ENCODE measurements at places on chromosomes 7 and 10.
A peak's percentile ranks its signal among the peaks of the same experiment; 100 is the strongest.

DNA sequence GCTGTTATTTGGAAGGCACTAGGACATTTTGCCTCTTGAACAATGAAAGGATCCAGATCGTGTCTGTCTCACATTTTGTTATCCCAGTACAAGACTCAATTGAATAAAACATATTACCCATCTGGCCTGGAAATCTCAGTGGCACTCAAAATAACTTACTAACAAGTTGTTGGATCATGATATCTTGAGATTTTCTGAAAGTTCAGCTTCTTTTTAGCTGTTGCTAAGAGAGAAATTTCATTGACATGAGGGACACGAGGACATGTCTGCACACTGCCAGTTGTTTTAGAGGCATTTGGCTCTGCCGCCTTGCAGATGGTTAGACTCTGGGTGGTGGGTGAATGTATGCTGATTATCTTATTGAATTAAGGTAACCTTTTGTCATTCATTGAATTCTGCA lies 41.0 kb downstream of the KAT6B start:
- no peak for DNase-seq

DNA sequence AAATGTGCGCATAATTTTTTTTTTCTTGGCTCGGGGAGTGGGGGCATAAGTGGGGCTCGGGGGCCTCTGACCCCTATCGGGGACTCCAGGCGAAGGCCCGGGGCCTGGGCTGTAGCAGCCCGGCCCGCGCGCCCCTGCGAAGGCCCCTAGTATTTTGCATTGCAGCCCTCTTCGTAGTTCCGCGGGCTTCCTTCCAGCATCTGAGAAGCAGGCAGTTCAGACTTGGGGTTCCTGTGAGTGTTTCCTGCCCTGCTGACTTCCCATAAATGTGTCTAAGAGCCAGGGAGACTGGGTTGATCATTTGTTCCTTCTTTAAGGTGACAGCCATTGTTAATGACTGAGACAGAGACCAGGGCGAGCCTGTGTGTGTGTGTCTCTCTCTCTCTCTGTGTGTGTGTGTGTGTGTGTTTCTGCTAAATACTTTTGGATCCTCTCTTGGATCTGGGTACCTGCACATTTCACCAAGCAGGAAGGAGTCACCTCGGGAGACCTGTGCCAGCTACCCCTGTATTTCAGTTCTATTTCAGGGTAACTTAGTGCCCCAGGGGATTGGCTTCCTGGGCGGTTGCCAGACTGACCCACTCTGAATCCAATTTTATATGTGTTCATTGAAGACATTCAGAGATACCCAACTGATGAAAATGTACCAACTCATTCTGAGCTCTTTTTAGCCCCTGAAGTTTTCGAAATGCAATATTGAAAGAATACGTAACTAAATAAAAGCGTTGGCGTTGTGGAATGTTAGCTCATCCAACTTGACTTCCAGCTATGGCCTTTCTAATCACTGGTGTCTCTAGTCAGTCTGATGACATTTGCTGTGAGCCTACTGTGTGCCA lies 805 bp downstream of the MSRB2 start:
- DNase-seq, result peak; percentile 26

GRCh38 chr7:25260862-25261494 lies 32.7 kb upstream of the NPVF start:
- DNase-seq, result no peak

DNA sequence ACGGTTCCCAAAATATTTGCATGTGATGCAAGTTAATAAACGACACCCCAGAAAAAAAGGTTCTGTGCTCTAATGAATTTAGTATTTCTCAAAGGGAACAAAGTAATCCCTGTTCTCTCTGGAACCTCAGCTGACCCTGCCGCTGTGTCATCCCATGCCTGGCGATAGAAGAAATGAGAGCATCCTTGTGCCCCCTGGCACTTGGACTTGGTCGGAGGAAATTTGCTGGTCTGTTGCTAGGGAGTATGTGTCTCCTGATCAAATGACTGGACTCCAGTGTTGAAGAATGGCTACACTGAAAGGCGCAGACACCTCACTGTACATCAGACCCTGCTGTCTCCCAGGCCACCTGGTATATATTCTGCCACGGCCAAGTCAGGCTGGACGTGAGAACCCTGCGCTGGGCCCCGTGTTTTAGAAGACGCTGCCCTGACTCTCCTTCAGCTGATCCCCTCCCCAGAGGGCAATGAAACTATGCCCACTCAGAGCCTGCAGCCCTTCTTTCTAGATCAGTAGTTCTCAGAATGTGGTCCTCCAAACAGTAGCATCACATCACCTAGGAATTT lies 67.2 kb downstream of the THNSL1 start:
- DNase-seq, result no peak

GRCh38 chr7:218316-218715 lies 25.9 kb downstream of the FAM20C start:
- no peak for DNase-seq

GRCh38 chr7:91243591-91244301 lies 20.5 kb upstream of the FZD1 start:
- no peak for DNase-seq

DNA sequence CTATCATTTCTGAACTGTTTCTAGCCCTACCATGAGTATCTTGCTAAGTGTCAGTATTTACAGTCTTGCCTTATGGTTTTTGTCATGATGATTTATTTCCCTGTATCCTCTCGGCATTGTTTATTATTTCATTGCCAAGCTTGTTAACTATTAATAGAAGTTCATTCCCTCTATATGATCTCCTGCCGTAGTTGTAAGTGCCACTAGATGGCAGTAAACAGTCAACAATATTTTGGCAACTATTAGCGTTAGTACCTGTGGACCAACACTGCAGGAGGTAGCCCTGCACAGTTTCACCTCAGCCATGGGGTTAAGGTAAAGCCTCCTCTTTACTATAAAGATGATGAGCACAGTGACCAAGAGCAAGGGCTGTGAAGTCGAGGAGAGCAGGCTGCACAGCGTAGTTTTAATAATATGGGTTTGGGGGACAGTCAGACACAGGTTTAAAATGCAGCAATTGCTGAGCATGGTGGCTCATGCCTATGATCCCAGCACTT lies 26.1 kb upstream of the CCNJ start:
- peak; percentile 54 for DNase-seq

DNA sequence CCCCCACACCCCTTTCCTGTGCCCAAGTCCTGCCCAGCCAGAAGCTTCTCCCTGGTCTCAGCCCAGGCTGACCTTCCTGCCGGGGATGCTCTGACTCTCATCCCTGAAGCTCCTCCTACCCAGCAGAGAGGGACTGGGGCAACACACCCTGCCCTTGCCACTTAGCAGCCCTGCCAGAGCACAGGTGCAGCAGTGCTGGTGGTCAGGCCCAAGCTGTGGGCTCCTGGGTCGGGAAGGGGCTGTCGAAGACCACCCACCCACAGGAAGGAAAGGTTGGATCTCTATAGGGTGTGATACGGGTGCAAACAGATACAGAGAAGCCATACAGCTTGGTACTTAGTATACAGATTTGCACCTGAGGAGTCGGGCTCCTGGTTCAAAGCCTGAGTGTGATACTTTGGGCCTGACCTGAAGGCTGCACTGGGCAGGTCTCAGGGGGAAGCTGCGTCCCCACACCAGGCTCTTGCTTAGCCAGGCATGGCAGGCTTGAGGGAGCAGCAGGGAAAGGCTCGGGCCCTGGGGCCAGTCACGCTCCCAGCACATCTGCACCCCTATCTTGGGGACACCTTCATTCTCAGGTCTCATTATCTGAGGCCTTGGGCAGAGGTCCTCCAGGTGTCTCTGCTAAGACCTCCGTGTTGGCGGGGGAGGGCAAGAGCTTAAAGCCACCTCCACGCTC lies 47.3 kb downstream of the TCERG1L start:
- no peak for DNase-seq

GRCh38 chr7:91656541-91657482 lies 223.7 kb downstream of the MTERF1 start:
- DNase-seq, result no peak

GRCh38 chr10:96493254-96493653 lies 20.5 kb downstream of the TLL2 start:
- no peak for DNase-seq

DNA sequence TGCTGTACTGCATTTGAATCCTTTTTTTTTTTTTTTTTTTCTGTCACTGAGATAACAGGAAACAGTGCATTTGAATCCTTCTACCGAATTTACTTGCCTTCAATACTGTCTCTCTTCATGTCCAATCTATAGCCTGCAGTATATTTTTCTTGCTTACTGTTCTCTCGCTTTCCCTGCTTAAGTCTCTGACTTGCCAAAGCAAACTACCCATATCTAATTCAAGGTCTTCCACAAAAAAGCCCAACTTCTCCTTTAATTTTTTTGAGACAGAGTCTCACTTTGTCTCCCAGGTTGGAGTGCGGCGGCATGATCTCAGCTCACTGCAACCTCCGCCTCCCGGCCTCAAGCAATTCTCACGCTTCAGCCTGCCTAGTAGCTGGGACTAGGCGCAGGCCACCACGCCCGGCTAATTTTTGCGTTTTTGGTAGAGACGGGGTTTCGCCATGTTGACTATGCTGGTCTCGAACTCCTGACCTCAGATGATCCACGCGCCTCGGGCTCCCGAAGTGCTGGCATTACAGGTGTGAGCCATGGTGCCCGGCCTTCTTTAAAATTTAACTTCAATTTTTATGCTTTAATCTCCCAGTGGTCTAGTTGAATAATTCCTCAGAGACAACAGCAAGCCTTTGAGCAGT lies 882 bp downstream of the PDCD11 start:
- no peak for DNase-seq

DNA sequence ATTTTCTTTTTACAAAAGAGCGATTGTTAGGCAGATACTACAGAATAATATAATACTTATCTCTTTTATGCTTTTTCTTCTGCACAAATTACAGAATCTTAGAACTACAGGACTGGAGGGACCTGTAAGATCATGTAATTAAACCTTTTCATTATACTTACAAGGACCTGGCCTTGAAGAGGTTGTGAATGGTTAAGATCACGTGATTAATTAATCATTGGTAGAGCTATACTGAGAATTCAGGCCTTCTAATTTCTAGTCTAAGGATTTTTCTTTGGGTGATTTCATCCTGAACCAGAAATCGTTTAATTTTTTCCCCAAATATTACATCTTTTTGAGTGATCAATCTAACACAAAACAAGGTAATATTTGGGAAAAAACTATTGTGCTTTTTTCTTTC lies 163.8 kb upstream of the SLC26A5 start:
- no peak for DNase-seq

DNA sequence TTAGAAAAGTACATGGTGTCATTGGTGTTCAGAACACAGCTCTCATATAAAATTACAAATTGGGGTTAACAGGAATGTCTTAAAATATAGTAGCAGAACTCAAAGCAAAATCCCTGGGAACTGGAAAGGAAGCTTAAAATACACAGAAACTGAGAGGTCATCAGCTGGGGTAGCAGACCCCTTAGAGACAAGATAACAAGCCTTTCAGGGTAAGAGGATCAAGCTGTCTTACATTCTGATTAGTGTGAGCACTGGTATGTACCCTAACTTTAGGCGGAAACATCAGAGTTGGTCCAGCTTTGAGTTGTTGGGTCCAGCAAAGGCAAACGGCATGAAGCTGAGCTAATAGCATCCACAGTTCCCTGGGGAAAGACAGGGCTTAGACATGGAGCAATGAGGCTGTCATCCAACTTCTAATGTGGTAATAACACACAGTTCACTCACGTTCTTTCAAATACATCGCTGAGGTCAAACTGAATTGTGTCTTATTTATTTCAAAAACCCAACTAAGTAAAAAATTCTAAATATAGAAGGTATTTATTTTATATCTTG lies 32.6 kb downstream of the ARHGAP21 start:
- no peak for DNase-seq

DNA sequence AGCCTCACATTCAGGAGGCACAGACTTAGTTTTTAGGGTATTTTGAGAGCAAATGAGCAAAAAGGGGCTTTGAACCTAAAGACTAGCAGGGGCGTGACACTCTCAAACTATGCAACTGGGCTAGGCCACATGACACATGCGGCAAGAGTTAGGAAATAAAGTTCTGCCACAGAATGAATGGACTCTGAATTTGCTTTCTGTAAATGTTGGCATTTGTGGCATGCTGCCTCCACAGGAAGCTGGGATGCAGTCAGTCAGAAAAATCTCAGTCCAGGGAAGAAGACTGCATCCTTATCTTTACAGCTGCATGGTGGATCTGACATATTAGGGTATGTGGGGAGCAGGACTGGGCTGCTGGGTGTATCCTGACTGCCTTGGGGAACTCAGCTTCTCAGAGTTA lies 181.0 kb downstream of the COBL start:
- no peak for DNase-seq
